CD8-positive, alpha-beta T cell (primary cell): ENCODE measurements at places on chromosomes 7 and 10.
A peak's percentile ranks its signal among the peaks of the same experiment; 100 is the strongest.

DNA sequence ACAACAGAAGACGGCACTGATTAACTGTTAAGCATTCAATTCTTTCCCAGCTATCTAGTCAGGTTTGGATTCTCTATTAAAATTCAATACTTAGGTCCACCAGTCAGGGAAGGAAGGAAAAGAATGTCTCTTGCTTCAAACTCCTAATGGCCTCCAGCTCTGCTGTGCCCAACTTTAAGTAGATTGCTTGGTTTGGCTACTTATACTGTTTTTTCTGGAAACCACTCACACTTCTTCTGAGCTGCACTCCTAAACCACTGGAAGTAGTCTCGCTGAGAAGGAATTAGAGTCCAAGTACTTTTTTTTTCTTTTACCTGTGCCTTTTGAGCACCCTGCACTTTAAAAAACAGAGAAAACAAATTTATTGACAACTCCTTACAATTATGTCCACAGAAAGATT is 26.7 kb upstream of the COL1A2 start:
- no peak for DNase-seq

- DNase-seq: no peak
Observed at GRCh38 chr10:24414597-24414996, 205.7 kb downstream of the KIAA1217 start.

GRCh38 chr7:18508443-18509427 is 13.2 kb downstream of the HDAC9 start:
- peak; percentile 2 for DNase-seq

DNA sequence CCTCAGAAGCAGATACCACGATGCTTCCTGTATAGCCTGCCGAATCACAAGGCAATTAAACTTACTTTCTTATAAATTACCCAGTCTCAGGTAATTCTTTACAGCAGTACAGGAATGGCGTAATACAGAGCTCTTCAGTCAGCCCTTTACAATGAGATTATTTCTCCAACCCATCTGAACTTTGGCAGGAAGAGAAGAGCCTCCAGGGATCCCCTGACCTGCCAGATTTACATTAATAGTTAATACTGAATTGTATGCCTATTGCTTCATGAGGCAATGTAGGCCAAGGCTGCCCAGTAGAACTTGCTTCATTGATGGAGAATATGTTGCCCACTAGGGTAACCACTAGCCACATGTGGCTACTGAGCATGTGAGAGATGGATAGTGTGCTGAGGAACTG is 608.7 kb downstream of the SH2D4B start:
- DNase-seq: no peak

DNA sequence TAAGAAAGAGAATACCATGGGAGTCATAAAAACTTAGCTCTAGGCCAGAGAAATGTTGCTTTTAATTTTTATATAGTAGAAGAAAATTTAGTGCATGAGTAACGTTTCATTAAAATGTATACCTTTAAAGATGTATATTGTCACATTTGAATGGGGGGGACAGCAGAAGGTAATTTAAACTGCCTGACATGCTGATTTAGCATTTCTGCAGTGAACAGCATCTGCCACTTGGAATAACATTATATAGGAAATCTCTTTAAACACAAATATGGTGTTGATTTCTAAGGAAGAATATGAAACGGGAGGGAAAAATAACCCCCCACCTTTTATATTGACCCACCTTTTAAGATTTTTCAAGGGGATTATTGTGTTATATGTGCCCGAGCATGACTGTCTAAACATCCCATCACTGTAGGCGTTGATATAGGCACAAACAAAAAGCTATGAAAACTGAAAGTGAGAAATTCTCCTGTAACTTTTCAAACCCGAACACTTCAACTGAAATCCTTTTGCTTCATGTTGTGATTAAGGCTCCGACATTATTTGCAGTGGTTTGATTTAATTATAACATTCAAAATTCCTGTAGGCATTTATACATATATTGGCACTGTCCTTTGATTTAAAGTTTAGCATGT is 244.7 kb upstream of the CELF2 start:
- no peak for DNase-seq

- DNase-seq: no peak
Observed at GRCh38 chr10:69413221-69413865, 3.4 kb downstream of the TACR2 start.

GRCh38 chr7:45659496-45660139 is 85.5 kb downstream of the ADCY1 start:
- DNase-seq: no peak

- DNase-seq: peak; percentile 29
Observed at GRCh38 chr10:28479425-28479865, 53.5 kb upstream of the WAC start.

GRCh38 chr10:71395621-71396020 is 1.1 kb upstream of the CDH23 start:
- DNase-seq: peak; percentile 32

- no peak for DNase-seq
Observed at GRCh38 chr7:81684033-81684432, 85.8 kb downstream of the HGF start.

DNA sequence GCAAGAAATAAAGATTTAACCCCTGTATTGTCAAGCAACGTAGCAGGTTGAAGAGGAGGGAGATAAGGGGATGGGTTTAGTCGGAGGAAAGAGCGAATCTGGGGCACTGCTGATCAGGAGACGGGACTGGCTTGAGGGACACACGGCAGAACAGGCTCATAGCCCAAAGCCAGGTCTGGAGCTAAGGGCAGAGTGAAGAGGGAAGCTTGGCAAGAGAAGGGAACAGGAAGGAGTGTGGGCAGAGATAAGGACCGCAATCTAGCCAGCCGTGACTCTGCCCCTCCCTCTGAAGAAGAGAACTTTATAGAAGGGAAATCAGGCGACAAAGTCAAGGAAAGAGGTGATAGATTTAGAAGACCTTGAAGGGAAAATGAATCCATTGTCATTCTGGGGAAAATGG is 67.6 kb downstream of the CAV1 start:
- DNase-seq: no peak

DNA sequence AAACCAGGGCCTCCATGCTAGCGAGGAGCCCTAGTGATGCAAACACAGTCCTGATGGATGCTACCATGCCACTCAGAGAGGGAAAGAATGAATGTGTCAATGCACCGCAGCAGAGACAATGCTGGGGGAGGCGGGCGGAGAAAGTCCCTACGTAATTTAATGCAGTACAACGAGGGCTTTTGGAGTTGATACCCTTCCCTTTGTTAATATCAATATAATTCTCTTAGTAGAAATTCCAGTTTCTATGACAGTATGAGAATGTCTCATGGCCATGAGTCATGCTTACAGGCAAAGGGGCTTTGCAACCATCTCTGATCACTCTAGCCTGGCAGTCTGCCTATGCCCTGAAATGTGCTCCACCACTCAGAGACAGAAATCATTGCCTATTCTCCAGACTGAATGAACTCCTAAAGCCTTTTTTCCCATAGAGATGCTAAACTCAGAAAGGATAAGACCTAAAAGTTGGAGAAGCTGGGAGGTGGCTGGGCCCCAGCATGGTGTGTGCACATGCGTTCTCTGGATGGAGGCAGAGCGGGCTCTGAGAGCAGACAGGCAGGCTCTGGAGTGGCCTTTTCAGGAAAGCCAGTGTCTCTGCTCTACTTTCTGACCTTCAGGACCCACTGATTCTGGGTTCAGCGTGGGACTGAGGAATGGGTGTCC is 20.3 kb upstream of the GIMAP2 start:
- DNase-seq: no peak

DNA sequence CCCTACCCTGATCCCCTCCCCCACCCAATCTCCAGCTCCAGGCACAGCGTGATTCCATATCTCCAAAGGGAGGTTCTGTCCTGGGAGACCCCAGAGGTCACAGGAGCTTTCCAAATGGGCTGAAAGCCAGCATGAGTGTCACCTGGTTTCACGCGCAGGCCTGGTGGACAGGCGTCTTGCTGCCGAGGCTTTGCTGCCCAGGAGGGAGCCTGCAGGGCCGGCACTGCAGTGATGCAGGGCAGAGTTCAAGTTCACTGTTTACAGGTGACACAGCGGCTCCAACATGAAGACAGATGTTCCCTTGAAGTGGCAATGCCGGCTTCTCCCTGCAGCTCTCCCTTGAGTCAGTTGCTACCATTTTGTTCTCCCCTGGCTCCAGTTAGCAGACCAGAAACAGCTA is 104.3 kb downstream of the TCERG1L start:
- DNase-seq: no peak

- no peak for DNase-seq
Observed at GRCh38 chr7:19754521-19755116, 18.8 kb downstream of the TMEM196 start.

- DNase-seq: no peak
Observed at GRCh38 chr10:8407501-8408021, 353.1 kb downstream of the GATA3 start.

DNA sequence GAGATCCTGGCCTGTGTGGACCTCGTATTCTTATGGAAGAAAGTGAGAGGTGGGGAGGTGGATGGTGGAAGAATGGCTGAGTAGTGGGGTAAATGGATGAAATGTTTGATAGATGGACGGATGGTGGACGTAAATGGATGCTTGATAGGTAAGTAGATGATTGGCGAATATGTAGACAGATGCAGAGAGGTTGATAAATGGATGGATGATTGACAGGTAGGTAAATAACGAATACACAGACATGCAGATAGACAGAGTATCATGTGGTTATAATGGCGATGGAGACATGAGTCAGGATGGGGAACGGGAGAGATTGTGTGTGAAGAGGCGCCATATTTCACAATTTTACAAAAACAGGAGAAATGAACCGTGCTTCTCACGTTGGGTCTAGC is 219.5 kb downstream of the DIP2C start:
- DNase-seq: no peak

DNA sequence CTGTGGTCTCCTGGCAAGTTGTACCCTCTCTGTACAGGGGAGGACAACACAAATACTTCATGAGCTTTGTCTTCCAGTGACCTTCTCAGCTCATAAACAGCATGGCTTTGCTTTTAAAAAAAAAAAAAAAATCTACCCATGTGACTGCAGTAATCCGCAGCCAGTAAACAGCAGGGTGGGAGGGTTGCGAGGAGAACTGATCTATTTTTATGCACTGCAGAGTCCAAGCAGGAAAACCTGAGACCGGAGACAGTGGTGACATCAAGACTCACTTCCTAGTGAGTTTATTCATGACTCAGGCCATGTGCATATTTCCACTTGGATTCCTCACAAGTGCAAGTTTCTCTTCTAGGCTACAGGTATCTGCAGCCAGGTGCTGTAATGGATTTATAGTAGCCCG is 127.9 kb downstream of the NRF1 start:
- no peak for DNase-seq

DNA sequence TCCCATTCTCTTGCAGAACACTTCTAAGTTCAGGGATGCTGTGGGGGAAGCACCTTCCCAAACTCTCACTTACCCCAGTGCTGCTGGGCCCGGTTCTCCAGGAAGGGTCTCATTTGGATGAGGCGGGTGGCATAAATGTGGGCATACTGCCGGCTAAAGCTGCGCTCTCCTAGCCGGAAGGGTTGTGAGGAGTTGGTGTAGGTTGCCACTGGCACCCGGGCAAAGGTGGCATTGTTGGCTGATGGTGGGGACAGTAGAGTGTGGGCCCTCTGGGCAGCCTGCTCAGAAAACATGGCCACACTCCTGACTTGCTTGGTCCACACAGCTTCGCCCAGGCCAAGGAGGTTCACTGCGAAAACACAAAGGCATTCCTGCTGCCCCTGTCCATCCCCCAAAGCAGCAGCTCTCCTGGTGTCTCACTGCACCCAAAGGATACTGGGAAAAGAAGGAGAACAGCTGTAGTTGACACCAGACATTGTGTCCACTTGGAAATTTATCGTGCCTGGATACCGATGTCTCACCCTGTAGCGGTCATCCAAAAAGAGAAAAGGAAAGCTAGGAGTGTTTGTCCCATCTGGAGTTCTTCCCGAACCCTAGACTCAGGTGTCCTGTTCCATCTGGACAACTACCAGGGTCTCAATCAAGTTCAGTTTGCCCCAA is 1.5 kb downstream of the POLD2 start:
- DNase-seq: no peak
